ENCODE measurements at places on chromosomes 7 and 10. TPM values are rescaled to one million over a fixed set of nuclear protein-coding genes. Genes with fewer than 3 reads are reported as not detected.

- H3K27ac ChIP-seq = no peak overlapping the region
- no peak overlapping the region for H3K4me3 ChIP-seq
- no peak for DNase-seq
These were observed 152.9 kb downstream of the C1GALT1 start for GRCh38 chr7:7335215-7335614.

DNA sequence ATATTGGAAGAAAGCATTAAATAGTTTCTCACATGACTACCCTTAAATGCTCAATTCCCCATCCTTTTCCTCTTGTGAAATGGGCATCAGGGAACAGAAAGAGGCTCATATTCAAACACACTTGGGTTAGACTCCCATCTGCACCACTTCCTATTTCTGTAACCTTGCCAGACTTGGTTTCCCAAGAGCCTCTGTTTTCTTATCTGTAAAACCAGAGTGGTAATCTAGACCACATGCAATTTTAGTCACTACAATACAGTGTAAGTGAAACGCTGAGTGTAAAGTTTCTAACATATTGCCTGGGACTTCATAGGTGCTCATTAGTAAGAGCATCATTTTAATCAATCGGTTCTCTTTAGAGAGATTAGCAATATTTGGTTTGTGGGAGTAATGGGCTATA is 136.3 kb downstream of the SORCS1 start:
- H3K27ac ChIP-seq = no peak overlapping the region
- no peak for DNase-seq
- H3K4me1 ChIP-seq = no peaks in the 10 kb centered on the region
- no peaks in the 10 kb centered on the region for H3K27me3 ChIP-seq
- H3K36me3 ChIP-seq = no peaks in the 10 kb centered on the region

Gene ANKRD30A
- not detected for total RNA-seq

Gene GATA3
- total RNA-seq = not detected

DNA sequence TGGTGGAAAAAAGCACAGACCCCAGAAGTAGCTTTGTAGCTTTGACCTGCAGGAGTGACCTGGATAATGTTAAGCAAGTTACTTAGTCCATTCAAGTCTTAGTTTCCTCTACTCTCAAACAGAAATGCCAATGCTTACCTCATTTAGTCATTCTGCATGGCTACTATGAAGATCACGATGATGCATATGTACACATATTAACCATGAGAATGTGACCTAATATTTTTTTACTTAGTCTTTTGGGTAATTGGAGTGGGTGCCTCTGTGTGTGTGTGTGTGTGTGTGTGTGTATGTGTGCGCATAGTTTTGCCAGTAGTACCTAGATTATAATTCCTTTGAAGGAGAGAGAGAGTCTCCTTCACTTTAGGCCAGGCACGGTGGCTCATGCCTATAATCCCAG is 95.8 kb downstream of the NRP1 start:
- no peak overlapping the region for H3K27ac ChIP-seq
- no peak overlapping the region for H3K4me3 ChIP-seq
- DNase-seq = no peak
- H3K36me3 ChIP-seq = no peaks in the 10 kb centered on the region
- H3K27me3 ChIP-seq = no peaks in the 10 kb centered on the region
